ENCODE measurements at places on chromosomes 6 and 20.

- DNase-seq: no peak
Measured at GRCh38 chr6:22942403-22942802, 373.0 kb downstream of the HDGFL1 start.

- DNase-seq: no peak
Measured at GRCh38 chr20:22245139-22245538, 339.2 kb downstream of the FOXA2 start.

GRCh38 chr6:193773-194310 is 98.4 kb upstream of the DUSP22 start:
- no peak for DNase-seq

- DNase-seq: no peak
Measured at GRCh38 chr20:60718743-60719480, 533.1 kb upstream of the CDH4 start.

DNA sequence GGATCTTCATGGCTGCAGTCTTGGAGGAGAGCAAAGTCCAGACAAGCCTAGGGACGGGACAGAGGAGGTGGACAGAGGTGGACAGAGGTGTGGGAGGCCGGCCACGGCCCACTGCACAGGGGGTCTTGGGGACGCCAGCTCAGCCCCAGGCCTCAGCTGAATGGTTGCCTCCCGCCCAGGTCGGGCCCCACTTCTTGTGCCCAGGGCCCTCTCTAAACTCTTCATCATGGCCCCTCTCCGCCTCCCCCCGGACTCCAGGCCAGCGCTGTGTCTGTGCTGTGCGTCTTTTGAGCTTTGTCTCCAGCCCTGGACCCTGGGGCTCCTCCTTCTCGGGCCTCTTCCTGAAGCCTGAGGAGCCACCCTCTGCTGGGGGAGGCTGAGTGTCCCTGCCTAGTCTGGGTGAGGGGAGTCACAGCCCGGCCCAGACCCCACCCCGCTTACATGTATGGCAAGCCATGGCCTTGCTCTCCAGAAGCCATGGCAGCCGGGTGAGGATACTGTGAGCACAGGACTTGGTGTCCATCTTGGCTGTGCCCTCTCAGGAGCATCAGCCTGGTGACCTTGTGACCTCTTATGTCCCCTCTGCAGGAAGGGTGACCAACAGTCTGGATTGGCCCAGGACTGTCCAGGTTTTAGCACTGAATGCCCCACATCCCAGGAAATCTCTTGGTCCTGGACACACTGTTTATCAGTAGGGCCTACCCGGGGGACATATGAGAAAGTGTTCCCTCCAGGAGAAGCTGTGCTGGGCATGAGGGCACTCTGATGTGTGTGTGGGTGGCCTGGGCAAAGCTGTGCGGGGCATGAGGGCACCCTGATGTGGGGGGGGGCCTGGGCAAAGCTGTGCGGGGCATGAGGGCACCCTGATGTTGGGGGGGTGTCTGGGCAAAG is 9.4 kb upstream of the NPBWR2 start:
- DNase-seq: peak; percentile 3

DNA sequence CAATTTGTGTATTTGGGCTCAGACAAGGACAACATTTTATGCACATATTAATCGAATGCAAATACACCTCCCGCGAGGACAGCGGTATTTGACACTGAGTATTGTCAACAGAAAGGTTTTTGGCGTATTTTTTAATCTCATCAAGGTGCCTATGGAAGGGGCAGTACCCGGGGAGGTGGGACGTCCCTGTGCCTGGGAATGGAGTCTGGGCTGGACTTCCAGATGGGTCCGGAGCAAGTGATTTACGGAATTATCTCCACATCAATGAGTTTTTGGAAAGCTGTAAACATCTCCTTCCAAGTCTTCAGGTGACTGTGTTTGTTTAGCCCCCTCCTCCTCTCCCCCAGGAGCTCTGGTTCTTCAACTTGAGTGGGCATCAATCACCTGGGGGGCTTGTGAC is 39.8 kb downstream of the PRR18 start:
- DNase-seq: no peak

DNA sequence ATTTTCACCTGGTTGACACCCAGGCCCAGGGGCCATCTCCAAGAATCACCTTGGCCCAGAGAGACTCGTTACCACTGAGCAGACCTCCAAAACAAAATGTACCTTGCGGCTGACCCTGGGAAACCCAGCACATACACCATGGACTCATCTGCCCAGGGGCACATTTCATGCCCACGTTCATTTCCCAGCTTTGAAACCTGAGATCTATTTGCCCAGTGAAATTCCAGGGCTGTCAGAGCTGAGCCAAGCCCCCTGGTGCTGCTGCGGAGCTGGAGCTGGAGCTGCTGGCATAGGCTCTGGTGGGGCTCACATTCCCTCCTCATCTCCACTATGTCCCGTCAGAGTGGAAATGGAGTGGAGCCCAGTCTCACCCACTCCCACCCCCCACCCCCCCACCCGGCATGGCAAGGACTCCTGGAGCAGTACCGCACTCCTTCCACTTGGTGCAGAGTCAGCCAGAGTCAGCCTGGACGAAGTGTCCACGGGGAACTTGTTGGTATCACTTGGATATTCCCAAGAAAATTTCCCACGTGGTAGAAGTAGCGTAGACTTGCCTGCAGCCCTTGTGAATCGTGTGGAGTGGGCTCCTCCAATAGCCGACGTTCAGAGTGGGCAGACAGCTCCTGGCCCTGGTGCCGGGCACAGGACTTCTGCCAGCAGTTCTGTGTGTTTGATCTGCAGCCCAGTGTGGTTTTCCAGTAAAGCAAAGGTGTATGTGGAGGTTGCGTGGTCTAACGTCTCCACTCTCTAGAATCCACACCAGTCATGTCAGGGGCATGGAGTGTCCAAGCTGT is 18.1 kb upstream of the OSER1 start:
- no peak for DNase-seq

- no peak for DNase-seq
Measured at GRCh38 chr6:75446241-75446880, 47.2 kb downstream of the FILIP1 start.

GRCh38 chr6:143656026-143656425 is 21.7 kb upstream of the PHACTR2 start:
- DNase-seq: no peak

DNA sequence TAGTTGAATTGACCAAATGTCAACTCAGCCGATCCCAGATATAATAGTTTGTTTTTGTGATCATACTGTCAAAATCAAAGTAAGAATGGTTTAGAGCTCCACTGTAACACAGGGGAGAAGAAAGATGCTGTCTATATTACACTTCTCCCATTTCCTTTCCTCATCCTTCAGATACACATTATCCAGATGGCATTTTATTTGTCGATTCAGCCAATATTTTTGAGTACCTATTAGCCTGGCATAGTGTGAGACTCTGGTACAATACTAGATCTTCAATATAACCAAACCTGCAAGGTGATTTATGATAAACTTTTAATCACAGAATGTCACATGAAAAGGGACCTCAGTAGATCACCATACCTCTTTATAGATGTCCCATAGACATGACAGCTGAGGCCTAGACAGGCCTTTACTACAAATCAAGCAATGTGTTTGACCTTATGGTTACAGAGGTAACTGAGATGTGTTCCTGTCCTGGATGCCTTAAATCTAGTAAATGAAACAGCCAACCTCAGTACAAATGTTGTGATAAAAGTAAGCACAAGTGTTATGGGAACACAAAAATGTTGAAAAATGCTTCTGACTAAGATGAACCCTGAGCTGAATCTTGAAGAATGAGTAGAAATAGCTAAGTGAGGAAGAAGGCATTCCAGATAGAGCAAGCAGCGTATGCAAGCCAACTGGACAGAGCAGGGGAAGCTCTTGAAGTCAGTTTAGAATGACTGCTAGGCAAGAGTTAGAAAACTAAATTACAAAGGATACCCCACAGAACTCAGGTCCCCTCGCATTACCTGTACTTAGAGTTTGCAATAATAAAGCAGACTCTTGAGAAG is 1.9 kb downstream of the FBXO9 start:
- DNase-seq: no peak

- DNase-seq: no peak
Measured at GRCh38 chr20:44720621-44720996, 5.4 kb downstream of the CCN5 start.

- DNase-seq: no peak
Measured at GRCh38 chr6:139586273-139586672, 211.8 kb upstream of the CITED2 start.

DNA sequence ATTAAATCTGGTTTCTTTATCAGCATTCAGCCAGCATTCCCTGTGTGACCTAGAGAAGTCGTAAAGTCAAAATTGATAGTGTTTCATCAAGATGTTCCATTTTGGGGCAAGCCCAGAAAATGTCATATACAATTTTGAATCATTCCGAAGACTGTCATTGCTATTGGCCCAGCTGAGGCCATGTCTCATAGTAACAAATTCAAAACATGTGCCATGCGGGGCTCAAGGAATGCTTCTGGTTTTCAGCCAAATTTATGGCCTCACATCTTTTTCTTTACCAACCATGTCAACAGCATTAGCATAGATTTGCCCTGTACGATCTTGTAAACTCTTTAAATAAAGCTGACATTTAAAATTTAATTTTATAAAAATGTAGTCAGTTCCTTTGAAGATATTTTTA is 314.7 kb downstream of the PAX1 start:
- DNase-seq: no peak

- DNase-seq: no peak
Measured at GRCh38 chr6:55652429-55652828, 73.4 kb upstream of the HMGCLL1 start.

DNA sequence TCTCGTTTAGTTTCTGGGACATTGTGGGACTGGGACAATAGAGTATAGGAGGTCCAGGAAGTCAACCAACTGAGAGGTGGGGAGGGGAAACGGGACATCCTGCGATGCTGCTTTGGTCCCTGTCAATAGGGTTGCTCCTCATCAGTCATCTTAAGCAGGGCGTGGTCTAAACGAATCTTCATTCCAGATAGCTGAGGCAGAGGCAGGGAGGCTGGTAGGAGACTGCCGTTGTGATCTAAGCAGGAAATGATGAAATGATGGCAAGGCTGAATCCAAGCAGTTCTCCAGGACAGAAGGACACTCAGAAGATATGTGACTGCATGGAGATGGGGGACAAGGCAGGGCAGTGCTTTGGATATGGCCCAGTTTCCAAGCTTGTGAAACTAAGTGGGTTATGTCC is 953.4 kb downstream of the KIF16B start:
- DNase-seq: no peak

DNA sequence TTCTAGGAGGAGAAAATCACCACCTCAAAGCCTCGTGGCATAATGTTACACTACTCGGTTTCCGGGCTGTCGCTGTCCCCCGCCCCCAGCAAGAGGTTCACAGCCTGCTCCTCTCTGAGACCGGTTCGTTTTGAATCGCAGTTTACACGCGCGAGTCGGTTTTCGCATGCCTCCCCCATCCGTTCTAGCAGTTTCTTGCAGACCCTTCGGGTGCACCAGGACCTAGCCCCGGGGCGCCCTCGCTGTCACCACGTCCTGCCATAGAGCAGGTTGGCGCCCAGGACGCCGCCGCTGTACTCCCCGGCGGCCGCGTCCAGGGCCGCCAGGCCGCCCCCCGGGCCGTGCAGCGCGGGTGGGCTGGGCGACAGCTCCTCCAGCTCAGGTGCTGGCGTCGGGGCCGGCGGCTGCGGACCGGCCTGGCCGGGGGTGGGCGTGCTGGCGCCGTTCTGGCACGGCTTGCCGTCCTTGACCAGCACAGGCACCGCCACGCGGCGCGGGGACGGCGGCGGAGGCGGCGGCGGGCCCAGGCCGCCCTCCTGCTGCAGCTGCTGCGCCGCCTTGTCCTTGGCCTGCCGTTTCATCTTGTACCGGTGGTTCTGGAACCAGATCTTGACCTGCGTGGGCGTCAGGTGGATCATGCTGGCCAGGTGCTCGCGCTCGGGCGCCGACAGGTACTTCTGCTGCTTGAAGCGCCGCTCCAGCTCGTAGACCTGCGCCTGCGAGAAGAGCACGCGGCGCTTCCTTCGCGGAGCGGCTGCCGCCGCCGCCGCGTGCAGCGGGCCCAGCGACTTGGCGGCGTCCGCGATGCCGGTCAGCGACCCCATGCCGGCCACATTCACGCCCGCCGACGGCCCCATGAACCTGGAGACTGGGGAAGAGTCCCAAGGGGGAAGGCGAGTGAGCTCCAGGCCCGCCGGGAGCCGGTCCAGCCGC is 1.4 kb downstream of the NKX2-4 start:
- no peak for DNase-seq

All from activated T-helper 1 cell treated with anti-CD3 and anti-CD28 coated beads, Interleukin-2, amount 50 U/mL, for 16 hours (primary cell).